ELF-1 (cell line): ENCODE measurements at places on chromosomes 4 and X.

GRCh38 chr4:147589586-147589985 lies 27.6 kb upstream of the TMEM184C start:
- peak; percentile 31 for DNase-seq

- peak; percentile 44 for DNase-seq
Observed at GRCh38 chr4:76803522-76803921, 94.4 kb downstream of the SOWAHB start.

- DNase-seq, result no peak
Observed at GRCh38 chr4:177246641-177247584, 62.8 kb upstream of the NEIL3 start.

GRCh38 chrX:40867352-40867751 lies 132.0 kb upstream of the MED14 start:
- DNase-seq, result no peak

DNA sequence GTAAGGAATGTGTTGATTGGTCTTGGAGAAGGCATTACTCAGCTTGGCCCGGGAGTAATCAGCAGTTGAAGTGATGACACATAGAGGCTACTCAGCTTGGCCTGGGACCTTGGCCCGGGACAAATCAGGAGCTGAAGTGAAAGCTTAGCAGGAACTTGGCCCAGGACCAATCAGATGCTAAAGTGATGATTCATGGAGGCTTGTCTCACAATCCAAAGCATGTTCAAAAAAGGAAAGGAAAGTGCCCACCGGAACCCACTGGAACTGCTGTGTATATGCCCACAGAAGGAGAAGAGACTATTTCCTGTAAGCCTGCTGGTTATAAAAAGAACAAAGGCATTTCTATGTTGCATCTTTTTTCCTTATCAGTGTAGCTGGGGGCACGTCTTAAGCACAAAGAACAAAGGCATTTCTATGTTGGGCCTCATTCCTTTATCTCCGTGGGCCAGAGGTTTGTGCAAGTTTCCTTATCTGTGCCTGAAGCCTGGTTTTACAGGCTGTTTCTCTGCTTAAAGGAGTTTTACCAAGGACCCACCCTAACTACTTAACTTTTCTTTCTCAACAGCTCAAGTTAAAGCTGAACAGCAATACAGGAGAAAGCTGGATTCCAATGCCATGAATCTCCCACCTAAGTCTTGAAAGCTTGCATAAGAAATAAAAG lies 1176.7 kb downstream of the NLGN4X start:
- DNase-seq, result peak; percentile 77

DNA sequence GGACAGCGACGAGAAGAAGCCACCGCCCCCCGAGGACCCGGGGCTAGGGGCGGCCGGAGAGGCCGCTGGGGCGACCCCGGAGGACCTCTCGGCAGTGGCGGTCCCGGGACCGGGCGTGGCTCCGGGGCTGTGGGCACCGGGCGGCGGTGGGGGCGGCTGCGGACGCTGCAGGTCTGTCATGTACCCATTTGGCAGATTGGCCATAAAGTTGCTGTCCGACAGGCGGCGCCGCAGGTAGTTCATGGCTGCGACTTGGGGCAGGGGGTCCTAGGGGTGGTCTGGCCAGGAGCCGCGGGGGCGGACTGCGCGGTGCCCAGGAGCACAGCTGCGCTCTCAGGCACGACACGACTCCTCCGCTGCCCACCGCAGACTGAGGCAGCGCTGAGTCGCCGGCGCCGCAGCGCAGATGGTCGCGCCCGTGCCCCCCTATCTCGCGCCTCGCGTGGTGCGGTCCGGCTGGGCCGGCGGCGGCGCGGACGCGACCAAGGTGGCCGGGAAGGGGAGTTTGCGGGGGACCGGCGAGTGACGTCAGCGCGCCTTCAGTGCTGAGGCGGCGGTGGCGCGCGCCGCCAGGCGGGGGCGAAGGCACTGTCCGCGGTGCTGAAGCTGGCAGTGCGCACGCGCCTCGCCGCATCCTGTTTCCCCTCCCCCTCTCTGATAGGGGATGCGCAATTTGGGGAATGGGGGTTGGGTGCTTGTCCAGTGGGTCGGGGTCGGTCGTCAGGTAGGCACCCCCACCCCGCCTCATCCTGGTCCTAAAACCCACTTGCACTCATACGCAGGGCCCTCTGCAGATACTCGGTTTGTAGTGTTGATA lies at the start of gene SYN1:
Gene SYN1 (minus strand): TSS at position 372 of the 817 bp plus-strand sequence. CDS start 129 bp downstream, at position 243.
- DNase-seq, result peak; percentile 94

DNA sequence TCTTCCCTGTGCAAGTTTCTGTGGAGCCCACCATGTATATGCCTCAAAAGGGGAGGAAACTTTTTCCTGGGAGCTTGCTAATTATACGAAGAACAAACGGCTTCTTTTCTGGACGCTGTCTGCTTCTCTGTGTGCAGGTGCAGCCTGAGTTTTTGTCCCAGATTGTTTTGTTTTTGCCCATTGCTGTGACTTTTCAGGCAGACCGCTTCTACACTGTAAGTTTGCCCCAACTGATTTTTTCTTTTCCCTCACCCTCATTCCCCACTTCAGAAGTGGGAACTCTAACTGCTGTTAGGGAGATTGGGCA lies 51.9 kb downstream of the HMGB2 start:
- no peak for DNase-seq

- no peak for DNase-seq
Observed at GRCh38 chr4:38177641-38178391, 217.6 kb downstream of the PTTG2 start.

DNA sequence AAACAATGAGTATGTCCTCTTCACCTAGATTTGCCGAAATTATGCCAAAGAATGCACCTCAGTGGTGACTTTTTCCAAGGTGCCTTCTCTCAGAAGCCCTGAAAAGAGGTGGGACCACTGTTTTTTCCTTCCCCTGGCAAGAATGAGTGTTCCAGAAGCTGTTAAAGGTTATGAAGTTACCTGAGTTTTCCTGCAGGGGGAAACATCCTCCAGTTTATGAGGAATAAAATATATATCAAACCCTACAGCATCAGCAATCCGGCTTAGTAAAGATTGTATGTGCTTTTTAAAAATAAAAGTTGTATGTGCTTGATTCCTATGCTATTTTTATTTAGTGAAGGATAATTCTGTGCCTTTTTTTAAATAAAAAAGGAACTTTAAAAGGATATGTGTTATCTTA lies 73.3 kb downstream of the RBM46 start:
- DNase-seq, result no peak

DNA sequence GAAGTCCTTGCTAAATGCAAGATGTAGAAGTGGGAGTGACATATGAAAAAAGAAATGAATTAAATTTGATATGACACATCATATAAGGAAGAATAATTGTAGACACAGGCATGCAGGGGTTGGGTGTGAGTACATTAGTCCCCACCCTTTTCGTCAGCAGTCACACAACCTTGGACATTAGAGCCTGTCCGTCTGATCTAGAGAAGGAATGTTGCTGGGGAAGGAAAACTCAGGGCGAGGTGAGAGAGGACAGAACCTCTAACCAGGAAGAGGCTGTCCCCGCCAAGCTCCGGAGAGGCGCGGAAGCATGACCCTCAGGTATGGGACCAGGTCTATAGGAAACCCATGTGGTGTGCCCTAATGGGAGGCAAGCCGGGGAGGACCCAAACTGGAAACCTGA lies 102.1 kb downstream of the RELL1 start:
- DNase-seq, result no peak

- no peak for DNase-seq
Observed at GRCh38 chr4:149523039-149523438, 292.6 kb downstream of the IQCM start.

GRCh38 chrX:105013719-105014118 lies 206.8 kb downstream of the TEX13A start:
- no peak for DNase-seq

GRCh38 chr4:121938282-121939092 lies 13.4 kb downstream of the TRPC3 start:
- DNase-seq, result no peak

GRCh38 chr4:40630335-40631021 lies 814 bp upstream of the RBM47 start:
- DNase-seq, result peak; percentile 83

- no peak for DNase-seq
Observed at GRCh38 chr4:153464068-153464467, 2.1 kb upstream of the TMEM131L start.

DNA sequence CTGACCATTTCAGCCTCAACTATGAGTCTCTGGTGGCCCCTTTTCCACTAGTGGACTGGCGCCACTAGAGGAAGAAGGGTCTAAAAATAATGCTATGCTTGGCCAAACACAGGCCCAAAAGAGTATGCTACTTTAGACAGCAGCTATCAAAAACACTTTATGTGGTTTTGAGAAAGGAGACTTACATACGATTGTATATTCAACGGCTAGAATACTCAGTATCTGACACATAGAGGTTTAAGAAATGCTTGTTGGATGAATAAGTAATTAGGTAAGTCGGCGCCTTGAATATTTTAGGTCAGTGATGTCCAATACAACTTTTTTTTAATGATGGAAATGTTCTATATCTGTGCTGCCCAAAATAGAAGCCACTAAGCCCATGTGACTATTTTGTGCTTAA lies 25.7 kb upstream of the TMPRSS11A start:
- DNase-seq, result no peak

DNA sequence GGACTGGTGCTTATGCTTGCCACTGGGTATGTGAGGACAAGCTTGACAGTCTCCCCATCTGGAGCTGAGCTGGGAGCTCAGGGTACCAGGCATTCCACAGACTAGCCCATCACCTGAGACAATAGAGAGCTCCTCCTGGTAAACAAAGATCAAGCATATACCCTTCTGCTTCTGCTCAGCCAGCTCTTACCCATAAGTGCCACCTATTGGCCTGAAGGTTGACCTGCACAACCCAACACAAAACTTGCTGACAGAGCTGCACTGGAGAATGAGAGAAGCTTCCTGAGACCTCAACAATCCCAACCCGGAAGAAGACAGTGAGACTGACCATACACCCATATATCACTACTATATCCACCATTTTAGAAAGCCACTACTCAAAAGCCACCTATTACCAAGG lies 1049.2 kb upstream of the INTU start:
- DNase-seq, result peak; percentile 76

DNA sequence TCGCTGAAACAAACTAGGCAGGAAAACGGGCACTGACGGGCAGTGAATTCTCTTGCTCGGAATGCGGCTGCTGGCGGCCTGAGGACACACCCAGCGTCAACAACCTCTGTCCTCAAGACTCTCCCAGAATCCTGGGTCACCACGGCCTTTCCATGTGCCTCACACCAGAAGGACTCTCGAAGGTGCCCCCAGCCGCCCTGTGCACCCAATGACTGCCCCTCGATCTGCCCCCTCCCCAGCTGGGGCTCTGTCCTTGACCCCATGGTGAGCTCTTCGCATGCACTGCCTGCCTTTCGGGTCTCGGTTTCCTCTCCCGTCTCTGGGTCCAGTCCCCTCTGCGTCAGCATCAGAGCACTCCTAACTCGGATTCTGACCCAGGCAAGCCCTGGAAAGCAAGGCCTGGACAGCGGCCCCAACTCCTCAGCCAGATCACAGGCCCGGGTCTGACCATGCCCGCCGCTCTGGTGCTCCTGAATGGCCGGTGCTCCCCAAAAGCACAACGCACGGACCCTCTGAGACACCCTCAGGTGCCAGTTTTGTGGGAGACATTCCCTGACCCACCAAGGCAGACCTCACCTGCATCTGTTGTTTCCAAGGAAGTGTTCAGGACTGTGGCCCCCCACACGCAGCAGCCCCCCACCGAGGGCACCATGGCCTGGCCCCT lies 56.0 kb downstream of the ACOX3 start:
- DNase-seq, result peak; percentile 34

DNA sequence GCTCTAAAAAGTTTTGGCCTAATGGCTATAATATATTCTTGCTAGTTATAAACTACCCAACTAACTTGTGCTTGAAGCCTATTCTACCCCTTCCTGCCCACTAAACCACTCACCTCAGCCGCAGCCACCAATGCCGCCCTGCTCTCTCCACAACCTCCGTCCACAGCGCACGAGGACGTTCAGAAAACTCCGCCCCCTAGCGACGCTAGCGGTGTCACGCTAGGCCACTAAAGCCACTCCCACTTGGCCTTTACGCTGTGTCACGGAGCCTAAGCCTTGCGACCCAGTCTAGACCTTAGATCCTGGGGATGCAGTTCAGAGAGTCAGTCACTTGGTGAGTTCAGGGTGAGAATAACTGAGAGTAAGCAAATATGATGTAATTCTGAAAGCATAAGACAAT lies at the start of gene TEX11:
Gene TEX11 (minus strand): TSS at position 171 of the 400 bp plus-strand sequence. CDS start 922 bp downstream, outside the sequence.
- peak; percentile 62 for DNase-seq

GRCh38 chr4:6267573-6267972 lies 2.1 kb upstream of the WFS1 start:
- no peak for DNase-seq

- DNase-seq, result no peak
Observed at GRCh38 chrX:38275615-38276014, 51.7 kb downstream of the RPGR start.

GRCh38 chr4:154389148-154389547 lies 102.5 kb downstream of the DCHS2 start:
- DNase-seq, result no peak

- DNase-seq, result no peak
Observed at GRCh38 chrX:12595720-12596119, 195.5 kb upstream of the PRPS2 start.

GRCh38 chr4:84684361-84684760 lies 101.4 kb downstream of the CDS1 start:
- DNase-seq, result no peak

GRCh38 chrX:17456526-17456925 lies 81.5 kb downstream of the NHS start:
- no peak for DNase-seq

GRCh38 chr4:173370477-173371291 lies at the start of gene SAP30:
TSS of gene SAP30 (plus strand) at chr4:173370954. CDS start at chr4:173371183, 229 bp downstream.
- peak; percentile 98 for DNase-seq

- DNase-seq, result no peak
Observed at GRCh38 chrX:2370456-2370855, 130.3 kb downstream of the DHRSX start.

GRCh38 chr4:112279025-112279881 lies 6.5 kb downstream of the TIFA start:
- no peak for DNase-seq

- no peak for DNase-seq
Observed at GRCh38 chr4:163758032-163758431, 263.5 kb downstream of the TMA16 start.

DNA sequence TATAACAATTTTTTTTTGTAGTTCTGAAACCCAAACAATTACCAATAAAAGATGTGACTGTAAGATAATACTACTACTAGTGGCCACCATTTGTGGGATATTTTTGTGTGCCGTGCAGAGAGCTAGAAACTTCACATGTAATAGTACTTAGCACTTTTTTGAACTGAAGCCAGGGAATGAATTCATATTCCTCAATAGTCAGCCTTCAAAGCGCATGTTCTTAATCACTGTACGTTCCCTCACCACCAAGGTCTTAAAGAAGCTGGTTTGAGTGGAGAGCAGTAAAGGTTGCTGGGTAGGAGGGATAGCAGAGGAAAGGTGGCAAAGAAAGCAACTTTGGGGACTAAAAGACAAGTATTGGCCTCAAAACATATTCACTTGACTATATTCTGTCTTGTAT lies 9.6 kb upstream of the RUFY3 start:
- no peak for DNase-seq

DNA sequence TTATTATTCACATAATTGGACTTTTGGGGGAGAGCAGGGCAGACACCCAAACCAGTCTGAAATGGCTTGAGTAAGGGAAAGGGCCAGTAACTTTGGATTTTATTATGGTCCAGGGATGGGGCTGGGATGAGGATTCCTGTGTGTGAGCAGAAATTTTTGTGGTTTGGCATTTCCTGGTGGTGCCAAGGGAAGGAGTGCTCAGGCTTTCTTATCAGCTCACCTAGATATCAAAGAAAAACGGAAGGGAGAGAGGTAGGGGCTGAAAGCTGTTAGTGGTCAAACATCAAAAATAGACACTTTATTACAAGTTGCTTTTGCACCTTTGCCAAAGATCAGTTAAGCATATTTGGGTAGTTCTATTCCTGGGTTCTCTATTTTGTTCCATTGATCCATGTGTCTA lies 128.5 kb upstream of the DIPK2B start:
- DNase-seq, result no peak
